ENCODE measurements at places on chromosomes 11 and 22.

DNA sequence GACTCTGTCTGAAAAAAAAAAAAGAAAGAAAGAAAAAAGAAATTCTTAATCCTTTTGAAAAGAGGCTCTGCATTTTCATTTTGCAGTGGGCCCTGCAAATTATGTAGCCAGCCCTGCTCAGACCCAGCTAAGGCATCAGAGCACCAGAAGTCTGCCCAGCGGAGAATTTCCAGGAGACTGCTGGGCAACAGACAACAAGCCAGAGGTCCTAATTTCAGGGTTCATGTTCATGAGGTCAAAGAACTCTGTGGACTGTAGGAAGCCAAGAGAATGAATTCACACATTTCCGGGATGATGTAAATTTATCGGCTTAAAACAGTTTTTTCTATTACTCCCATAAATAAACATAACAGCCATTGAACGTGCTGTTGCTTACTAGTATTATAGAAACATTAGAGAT lies 14.8 kb upstream of the RTCB start:
- no peak for DNase-seq

GRCh38 chr22:42676059-42676607 lies 26.9 kb upstream of the CYB5R3 start:
- no peak for DNase-seq

GRCh38 chr11:75514596-75514995 lies 11.1 kb downstream of the GDPD5 start:
- no peak for DNase-seq

DNA sequence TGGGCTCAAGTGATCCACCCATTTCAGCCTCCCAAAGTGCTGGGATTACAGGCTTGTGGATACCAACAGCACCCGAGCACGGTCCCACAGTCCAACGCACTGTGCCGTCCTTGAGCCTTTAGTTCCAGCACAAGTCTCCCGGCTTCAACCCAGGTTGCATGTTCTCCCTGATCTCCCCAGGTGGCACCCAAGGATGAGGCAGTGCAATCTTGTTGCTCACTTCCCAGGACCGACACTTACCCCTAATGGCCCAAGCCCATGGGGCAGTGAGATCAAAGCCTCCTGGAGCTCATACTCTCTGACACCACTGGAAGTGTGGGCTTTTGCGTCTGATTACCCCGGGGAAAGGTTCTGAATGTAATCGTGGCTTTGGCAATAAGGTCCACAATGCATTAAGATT lies 3.5 kb downstream of the PRAME start:
- no peak for DNase-seq

DNA sequence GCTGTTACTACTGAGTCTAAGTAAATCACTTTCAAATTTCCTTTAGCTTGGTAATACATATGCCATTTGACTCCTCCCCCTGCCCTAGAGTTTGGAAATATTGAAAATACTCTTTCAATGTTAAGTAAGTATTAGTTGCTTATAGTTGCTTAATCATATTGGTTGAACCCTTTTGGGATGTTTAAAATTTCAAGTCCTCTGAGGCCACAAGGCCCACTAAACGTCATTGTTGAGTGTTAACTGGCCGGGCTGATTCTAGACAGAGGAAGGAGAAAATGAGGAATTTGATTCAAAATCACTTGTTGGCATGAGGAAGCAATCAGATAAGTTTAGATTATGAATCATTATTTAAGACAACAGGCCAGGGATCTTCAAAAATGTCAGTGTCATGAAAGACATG lies 8.5 kb downstream of the NAV2 start:
- DNase-seq: no peak

- no peak for DNase-seq
Observed at GRCh38 chr11:11142430-11142829, 210.6 kb downstream of the CSNK2A3 start.

DNA sequence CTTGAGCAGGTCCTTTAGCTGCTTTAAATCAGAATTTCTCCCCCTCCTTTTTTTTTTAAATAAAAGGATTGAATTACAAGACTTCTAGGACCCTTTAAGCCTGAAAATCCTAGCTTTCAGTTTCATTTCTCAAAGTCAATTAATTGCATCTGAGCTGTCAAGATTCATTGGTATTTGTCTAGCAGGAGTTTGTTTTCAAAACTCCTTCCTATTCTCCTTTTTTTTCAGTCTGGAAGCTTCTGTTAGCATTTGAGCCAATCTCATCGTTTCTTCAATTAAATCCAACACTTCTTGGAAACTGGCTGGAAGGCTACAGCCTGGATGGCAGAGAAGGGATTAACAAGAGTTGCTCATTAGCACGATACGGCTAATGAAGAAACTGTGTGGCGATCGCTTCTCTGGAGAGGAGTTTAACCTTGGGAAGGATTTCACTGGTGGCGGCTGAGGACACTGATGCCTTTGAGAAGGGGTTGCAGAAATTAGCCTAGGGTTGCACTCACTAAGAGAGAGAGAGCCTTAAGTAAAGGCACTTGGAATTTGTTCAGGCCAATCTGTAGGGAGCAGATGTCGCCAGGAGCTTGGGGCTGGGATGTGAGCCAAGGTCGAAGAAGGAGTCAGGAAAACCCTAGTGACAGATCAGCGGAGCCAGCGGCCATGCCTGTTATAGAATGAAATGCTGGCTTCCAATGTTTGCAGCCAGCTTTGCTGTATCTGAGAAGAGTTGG lies 43.8 kb upstream of the API5 start:
- DNase-seq: no peak

DNA sequence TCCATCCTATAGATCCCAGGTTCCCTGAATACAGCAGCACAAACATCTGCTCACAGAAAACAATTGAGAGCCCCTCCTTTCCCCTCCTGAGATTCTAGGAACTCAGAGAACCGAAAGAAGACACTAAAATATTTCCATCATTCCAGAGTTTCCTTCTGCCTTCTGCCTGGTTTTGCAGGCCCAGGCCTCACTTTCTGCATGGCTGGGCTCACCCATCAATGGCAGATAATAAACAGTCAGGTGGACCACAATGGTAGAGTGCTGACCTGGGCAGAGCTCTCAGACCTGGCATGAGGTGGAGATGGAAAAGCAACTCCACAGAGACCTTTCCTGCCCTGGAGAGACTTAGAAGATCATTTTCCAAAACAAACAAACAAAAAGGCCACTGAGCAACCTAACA lies 389.1 kb downstream of the NXPE2 start:
- no peak for DNase-seq

GRCh38 chr11:4032097-4032496 lies 62.5 kb upstream of the RRM1 start:
- DNase-seq: no peak

DNA sequence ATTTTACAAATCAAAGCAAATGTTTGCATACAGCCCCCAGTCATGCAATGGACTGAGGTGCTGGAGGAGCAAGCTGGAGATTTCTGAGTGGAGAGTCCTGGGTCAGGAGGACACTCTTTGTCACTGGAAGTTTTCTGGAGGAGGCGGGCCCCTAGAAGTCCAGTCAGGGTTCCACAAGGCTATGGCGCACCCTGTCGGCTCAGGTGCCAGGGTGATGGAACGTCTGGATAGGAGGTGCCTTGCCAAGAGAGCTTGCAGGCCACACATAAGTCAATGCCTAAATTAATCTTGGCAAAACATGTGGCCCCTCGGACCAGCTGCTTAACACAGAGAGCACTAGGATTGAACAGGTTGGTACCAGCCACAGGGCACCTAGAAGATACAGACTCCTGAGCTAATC lies 174.7 kb upstream of the CADM1 start:
- DNase-seq: peak; percentile 69

GRCh38 chr11:76322942-76323341 lies 58.0 kb downstream of the THAP12 start:
- no peak for DNase-seq

- DNase-seq: peak; percentile 35
Observed at GRCh38 chr11:44267006-44267749, 42.8 kb downstream of the ALX4 start.

GRCh38 chr11:15668718-15669117 lies 554.0 kb downstream of the INSC start:
- DNase-seq: no peak

- peak; percentile 89 for DNase-seq
Observed at GRCh38 chr22:45896153-45896951, 80.6 kb downstream of the WNT7B start.

DNA sequence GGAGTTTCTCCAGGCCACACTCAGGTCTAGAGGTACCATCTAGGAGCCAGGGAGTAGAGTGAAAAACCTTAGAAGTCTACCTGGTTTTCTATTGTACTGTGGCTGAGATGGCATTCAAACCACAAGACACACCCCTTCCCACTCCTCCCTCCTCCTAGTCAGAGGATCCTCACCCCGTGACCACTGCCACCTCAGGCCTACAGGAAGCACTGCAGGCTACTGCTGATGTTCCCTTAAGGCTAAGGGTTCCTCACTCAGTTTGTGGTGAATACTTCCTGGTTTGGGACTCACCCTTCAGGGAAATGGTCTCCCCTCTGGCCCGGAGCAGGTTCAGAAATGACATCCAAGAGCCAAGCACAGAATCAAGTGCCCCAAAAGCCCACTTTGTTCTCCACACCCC lies 1293.9 kb downstream of the JRKL start:
- peak; percentile 12 for DNase-seq

DNA sequence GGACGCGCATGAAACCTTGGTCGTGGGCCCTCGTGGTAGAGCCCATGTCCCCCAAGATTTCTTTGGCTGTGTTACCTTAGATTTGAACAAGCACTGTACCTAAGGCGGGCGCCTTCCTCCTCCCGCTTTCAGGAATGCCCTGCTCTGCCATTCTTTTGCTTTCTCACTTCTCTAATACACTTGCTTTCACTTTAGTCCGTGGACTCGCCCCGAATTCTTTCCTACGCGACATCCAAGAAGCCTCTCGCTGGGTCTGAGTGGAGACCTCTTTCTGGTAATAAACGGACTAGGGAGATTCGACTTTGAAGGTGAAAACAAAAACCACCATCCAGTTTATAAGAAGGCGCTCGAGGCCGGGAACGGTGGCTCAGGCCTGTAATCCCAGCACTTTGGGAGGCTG lies 1.2 kb upstream of the NUP50 start:
- peak; percentile 8 for DNase-seq

DNA sequence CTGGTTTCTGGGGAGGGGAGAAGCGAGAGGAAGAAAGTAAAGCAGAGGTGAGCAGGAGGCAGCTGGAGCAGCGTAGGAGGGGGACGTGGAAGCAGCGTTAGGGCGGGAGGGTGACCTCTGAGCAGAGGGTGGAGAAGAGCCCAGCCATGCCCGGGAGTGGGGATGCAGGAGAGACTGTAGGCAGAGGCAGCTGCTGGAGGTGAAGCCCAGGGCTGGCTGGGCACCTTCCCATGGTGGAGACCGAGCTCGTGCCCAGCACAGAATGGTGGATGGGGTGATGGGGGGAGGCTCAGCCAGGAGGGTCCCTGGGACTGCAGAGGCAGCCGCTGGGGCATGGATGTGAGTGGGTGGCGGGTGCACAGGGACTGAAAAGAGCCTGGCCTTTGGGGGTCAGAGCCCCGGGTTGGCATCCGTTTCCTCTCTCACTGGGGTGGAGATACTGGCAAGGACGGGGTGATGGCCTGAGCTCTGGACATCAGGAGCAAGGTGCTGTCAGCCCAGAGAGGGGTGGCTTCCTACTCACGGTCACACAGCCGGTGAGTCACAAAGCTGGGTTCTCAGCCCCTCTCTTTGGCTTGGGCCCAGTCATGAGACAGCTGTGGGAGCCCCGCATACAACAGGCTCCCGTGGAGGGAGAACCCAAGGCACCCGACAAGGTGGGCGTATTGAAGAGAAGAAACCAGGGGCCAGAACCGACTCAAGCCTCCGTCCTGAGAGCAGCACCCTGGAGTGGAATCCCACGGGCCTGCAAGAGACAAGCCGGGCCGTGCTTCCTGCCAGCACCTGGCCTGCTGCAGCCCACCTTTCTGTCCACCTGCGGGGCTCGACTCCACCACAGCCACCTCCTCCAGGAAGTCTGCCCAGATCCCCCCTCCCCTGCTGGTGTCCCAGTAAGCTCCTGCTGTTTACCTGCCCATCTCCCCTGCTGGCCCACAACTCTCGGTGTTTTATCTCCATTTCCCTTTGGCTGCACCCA lies 45.8 kb upstream of the FGF3 start:
- DNase-seq: peak; percentile 29

GRCh38 chr11:981764-982163 lies 54.8 kb downstream of the MUC6 start:
- no peak for DNase-seq

- DNase-seq: no peak
Observed at GRCh38 chr11:23252426-23252825, 392.2 kb upstream of the CCDC179 start.

- DNase-seq: peak; percentile 86
Observed at GRCh38 chr11:8263109-8263768, 439 bp downstream of the LMO1 start.

DNA sequence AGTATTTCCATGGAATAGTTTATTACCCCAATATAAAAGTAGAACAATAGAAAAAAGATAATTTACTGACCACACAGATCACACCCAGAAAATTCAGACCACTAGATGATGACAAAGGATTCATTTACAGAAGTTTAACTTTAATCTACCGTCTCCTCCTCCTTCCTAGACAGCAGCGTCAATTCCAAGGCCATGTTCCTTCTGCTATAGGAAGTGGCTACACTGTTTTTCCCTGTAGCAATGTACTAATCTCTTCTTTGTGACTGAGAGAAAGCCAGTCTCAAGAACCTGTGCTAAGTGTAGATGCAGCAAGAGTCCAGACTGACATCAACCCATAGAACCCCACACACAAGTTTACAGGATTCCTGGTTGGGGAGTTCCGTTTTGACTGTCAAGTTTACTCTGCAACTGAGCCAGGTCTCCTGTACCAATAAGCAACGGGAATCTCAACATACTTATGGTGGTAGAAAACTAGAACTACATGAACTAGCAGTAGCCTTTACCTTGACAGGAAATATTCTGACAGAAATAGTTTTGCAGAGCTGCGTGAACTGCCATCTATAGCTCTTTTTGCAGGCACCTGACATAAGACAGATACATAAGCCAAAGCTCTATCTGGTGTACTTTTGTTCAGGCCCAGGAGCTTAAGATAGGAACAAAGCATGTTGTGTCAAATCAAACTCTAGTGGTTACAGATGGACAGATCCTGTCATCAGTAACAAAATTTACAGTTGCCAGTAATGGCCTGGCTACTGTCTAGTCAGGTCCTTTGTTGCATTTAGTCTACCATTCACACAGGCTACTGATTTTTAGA lies 42.9 kb downstream of the MRTFA start:
- no peak for DNase-seq

- no peak for DNase-seq
Observed at GRCh38 chr11:100683126-100683525, 4.0 kb upstream of the ARHGAP42 start.

GRCh38 chr11:78855116-78855515 lies 280.5 kb upstream of the NARS2 start:
- DNase-seq: no peak

DNA sequence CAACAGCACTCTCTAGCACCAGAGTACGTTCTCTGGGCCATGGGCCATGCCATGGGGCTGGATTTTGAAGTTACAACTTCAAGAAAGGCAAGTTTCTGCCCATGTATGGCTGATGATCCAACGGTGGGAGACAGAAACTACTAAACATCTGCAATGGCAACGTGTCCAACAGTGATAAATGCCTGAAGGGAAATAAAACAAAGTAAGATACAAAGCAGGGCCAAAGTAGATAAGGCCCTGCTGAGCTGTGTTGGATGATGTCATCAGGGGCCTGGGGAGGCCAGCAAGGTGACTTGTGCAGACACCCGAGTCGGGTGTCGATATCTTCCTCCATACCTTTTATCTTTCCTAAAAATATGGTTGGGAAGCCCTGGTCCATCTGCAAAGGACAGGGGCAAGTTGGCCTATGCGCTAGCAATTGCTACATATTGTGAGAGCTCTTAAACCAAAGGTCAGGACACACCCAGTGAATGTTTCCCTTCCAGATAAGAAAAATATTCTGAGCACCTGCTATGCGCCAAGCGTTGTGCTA lies 487.2 kb downstream of the MN1 start:
- no peak for DNase-seq

GRCh38 chr22:22752556-22753477 lies 108.4 kb downstream of the GGTLC2 start:
- DNase-seq: no peak
